Activated T-helper 17 cell treated with anti-CD3 and anti-CD28 coated beads, Interleukin-2, amount 50 U/mL, for 72 hours (primary cell): ENCODE measurements at places on chromosomes 3 and 15. TPM values are rescaled to one million over a fixed set of nuclear protein-coding genes. Genes with fewer than 3 reads are reported as not detected.
A peak's percentile ranks its signal among the peaks of the same experiment; 100 is the strongest.

MYNN gene
- total RNA-seq: 15.0 TPM

PIGX gene
- 38.6 TPM for total RNA-seq

VWA5B2 gene
- total RNA-seq: not detected

CPN2 gene
- total RNA-seq: not detected

COL6A5 gene
- total RNA-seq: not detected

GPR15 gene
- total RNA-seq: 52.1 TPM

C3orf70 gene
- not detected for total RNA-seq

OR4F15 gene
- total RNA-seq: not detected

MYL3 gene
- total RNA-seq: not detected

DUOXA2 gene
- total RNA-seq: not detected

DNA sequence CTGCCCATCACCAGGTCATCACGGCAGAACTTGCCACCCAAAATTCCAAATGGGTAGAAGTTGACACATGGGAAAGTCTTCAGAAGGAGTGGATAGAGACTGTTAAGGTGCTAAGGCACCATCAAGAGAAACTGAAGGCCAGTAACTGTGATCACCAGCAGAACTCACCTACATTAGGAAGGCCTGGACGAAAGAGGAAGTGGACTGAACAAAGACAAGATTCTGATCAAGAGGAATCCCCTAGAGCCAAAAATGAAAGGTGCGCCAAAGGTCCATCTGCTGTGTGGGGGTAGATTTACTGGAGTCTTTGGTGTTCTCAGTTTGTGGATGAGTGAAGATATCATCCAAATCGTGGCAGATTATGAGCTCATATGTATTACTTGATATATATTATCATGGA, 46.3 kb upstream of the P3H2 start:
- ATAC-seq: no peak

DNA sequence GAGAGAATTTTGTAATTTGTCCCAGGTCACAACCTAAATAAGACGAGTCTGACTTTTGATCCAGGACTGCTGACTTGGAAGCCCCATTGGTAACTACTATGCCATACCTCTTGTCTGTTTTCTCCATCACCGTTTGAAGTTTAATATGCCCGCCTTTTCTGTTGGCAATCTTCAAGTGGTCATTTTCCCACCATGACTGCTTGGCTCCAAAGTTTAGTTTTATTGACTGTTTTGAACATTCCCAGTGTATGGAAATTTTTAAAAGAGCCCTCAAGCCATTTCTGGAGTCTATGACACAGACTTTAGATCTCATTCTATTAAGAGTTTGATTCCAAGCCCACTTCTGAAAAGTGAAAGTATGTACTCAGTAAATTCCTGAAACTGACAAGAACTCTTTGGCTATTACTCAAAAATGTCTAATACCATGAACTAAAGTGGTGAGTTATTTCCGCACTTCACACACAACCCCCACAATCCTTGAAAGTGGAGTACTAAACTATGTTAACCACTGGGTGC, 136.7 kb upstream of the ADAMTS9 start:
- ATAC-seq: no peak

GRCh38 chr3:143795874-143796273, 52.4 kb downstream of the SLC9A9 start:
- ATAC-seq: peak; percentile 54

DNA sequence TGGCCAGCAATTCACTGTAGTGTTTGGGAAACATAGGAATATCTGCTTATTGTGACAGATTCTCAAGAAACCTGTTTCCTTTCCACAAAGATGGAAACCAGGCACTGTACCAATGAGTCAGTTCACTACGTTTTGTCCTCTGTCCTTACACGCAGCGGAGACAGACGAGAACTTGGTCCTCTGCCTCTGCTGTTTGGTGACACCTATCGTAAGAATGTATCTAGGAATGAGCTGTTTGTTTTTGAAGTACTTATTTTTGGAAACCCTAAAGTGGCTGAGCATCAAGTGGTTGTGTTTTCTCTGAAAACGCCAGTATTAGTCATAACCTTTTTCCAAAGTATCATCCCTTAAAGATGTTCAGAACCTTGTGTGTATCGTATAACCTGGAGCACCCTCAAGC, 93.0 kb downstream of the PGPEP1L start:
- ATAC-seq: peak; percentile 86

DNA sequence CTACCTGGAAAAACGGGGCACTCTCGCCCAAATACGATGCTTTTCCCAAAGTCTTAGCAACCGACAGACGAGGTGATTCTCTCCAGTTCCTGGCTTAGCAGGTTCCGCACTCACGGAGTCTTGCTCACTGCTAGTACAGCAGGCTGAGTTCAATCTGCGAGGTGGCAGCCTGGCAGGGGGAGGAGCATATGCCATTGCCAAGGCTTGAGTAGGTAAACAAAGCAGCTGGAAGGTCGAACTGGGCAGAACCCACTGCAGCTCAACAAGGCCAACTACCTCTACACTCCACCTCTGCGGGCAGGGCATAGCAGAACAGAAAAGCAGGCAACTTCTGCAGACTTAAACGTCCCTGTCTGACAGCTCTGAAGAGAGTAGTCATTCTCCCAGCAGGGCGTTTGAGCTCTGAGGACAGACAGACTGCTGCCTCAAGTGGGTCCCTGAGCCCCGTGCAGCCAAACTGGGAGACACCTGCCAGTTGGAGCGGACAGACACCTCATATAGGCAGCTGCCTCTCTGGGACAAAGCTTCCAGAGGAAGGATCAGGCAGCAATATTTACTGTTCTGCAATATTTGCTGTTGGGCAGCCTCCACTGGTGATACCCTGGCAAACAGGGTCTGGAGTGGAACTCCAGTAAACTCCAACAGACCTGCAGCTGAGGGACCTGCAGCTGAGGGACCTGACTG, 73.4 kb upstream of the CADM2 start:
- no peak for ATAC-seq

DNA sequence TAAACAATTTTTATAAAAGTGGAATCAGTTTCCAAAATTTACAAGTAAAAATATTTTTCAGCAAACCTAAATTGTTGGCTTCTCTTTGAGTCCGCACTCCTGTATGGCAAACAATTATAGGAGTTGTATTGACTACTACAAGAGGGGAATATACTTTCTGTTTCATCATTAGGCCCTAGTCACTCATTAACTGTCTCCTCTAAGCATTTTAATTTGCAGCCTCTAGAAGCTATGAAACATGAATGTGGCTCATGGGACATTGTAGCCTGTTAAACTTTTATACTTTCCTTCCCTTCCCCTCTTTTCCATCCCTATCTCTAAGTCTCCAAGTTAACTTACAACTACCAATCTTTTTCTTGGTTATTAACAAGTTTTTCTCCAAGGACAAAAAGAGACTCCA, 58.9 kb upstream of the CBLB start:
- ATAC-seq: no peak

GRCh38 chr3:143770391-143770790, 77.9 kb downstream of the SLC9A9 start:
- ATAC-seq: no peak

DNA sequence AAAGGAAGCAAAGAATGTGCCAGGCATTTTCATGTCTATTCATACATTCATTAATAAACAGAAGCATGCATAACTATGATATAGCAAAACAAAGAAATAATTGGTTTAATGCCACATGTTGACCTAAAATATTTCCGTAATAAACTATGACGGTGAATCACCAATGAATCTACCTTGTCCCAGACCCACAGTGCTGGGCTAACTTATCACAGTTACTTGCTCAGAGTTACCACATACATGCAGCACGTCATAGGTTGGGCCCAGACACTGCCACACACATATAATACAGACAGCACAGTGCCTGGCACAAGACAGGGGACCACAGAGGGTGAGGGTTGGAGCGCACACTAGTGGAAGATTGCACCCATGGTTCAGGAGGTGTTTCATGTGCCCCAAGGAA, 86.9 kb downstream of the ATP1B3 start:
- no peak for ATAC-seq

GRCh38 chr3:112561484-112561733, 353 bp downstream of the ATG3 start:
- peak; percentile 64 for ATAC-seq

DNA sequence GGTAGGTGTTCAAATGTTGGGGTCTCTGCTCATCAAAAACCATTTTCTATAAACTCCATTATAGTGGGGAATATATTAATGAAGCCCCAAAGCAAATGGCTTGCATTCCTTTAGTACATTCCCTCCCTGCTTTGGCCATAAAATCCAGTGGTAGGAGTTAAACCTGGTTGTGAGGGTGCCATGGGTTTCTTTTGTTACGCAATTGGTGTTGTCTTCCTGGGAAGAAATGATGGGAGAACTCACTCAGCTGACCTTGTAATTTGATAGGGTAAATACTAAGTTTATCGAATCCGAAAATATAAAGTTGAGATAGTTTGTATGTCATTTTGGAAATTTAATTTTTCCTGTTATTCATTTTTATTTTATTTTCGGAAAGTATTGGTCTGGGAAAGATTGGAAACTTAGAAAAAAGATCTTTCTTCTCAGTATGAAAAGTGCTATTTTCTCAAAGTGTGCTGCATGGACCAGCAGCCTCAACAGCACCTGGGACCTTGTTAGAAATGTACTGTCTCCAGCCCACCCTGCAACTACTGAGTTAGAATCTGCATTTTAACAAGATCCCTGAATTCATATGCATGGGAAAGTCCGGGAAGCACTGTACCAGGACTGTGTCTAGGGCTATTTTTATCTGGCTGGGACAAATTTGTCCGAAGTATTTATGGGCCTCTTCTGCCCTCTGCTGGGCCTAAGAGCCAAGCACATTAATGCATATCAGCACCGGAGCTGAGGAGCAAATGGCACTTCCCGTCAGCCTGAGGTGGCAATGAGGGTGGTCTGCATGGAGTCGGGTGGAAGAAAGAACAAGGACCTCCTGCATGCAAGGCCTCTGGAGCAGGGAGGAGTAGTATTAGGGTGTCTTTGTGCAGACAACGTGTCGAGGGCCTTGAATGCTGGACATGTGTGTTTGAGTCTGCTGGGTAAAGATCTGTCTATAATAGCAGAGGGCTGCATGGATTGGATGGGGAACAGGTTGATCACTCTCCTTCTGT, 54.7 kb downstream of the FAM81A start:
- peak; percentile 67 for ATAC-seq

DNA sequence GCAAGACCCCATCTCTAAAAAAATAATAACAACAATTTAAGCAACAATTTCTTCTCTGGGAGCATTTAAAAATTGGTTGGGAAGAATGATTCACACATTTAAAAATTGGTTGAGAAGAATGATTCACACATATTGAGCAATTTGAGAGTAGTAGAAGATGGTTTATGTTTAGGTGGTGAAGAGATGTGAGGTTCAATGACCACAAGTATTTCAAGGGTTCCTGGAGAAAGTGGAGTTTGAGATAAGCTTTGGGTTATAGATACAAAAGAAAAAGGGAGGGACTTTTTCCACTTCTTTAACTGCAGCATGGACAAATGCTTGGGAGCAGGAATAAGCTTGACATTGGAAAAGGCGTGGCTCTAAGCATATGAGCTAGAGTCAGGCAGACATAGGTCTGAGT, 145.7 kb upstream of the NPHP3 start:
- ATAC-seq: no peak

DNA sequence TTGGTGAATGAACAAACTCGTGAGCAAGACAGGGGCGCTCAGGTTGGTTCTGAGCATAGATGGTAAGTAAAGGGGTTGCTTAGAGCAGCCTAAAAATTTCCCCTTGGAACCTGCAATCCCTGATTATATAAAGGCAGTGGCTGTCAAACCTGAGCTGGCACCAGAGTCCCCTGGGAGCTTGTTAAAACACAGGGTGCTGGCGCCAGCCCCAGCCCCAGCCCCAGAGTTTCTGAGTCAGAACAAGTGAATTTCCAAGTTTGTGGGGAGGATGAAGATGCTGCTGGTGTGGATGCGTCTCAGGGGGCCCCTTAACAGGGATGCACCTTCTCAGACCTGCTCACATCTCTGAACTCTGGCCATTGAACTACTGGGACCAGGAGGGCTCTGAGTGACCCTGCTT, 48.2 kb downstream of the FEM1B start:
- ATAC-seq: no peak
